Glutamatergic neuron (in vitro differentiated cells): ENCODE measurements at places on chromosomes 13 and 19. TPM values are rescaled to one million over a fixed set of nuclear protein-coding genes. Genes with fewer than 3 reads are reported as not detected.

C1QTNF9B gene
- not detected for total RNA-seq

ZNF132 gene
- 4.9 TPM for total RNA-seq

- DNase-seq, result no peak
Measured at GRCh38 chr19:50383001-50383851, 921 bp upstream of the POLD1 start.

GRCh38 chr19:3975637-3976087 lies 4.8 kb upstream of the DAPK3 start:
- no peak for DNase-seq

GRCh38 chr19:39843919-39844793 lies 2.0 kb downstream of the FBL start:
- no peak for DNase-seq

DNA sequence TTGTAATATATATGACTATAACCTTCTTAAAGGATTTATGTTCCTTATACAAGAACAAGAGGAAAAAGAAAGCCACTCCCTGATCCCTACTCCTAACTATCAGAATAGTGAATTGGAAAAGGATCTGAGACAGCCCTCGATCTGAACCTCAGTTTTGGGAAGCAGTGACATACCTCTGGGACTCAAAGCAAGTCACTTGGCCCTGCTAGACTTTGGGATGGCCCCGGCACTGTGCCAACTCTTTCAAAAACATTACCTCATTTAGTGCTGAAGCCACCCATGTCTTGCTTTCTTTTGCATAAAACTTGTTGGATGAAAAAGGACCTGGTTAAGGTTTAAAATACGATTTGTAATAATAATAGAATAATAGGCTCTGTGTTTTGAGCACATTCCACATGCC lies 447.3 kb downstream of the FGF9 start:
- no peak for DNase-seq

DNA sequence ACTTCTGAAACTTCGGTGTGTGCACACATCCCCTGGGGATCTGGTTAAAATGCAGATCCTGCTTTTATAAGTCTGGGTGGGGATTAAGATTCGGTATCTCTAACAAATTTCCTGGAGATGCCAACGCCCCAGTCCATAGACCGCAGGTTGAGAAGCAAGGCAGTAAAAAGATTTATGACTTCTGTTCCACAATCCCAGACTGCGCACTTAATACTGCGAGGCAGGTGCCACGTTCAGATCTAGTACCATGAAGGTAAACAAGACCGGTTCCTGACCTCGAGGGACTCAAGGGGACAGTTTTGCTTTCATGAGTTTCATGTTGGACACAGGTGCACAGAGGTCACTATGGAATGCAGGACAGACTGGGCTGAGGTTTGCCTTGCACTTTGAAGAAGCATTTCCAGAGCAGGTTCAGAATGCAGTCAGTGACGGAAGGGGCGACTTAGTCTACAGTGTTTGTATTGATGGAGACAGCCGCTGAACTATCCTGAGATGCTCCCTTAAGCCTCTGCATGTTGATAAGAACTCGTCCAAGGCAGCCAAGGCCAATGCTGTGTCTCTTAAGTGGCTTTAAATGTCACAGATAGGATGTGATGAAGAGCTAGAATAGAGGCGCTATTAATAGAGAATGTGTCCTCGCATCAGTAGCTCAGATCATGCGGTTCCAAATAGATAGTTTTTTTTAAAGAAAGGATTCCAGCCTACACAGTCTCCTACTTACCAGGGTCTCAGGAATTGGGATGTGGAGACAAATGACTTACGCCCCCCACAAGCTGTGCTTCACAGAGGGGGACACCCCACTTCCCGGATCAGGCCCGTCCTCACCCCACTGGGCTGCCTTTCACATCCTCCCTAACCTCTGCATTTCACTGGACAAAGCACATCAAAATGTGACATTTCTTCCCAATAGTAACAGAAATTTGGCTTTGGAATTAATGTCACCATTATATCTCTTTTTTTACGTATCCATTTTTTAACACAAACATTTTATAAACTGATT lies 97.1 kb upstream of the IRS2 start:
- DNase-seq, result no peak

DNA sequence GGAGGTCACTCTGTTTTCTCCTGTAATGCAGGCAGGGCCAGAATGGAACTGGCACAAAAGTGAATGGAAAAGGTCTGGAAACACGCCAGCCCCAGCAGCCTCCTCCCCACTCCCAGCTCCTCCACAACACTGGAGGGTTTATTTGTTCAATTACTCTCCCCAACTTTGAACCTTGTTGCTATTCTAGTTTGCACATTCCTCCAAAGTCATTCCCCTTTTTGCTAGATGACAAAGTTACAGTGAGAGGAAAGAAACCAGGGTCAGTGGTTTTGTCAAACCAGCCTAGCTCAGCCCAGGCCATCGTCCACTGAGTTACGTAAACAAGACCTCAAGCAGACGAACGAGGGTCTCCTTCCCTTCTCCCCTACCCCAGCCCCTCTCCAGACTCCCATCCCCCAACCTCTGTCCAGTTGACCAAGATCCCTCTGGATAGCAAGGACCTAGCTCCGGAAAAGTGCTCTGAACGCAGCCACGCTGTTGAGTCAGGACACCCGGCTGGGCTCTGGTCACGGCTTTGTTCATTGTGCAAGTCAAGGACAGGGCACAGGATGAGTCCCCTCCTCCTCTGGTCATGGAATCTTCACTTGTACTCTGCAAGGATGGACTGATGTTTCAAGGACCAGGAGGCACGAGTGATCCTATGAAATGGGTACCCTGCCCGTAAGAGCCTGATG lies 180.0 kb downstream of the USP12 start:
- no peak for DNase-seq
